Right renal pelvis (tissue), 4 donors: ENCODE measurements at places on chromosomes 3 and 15.

DNA sequence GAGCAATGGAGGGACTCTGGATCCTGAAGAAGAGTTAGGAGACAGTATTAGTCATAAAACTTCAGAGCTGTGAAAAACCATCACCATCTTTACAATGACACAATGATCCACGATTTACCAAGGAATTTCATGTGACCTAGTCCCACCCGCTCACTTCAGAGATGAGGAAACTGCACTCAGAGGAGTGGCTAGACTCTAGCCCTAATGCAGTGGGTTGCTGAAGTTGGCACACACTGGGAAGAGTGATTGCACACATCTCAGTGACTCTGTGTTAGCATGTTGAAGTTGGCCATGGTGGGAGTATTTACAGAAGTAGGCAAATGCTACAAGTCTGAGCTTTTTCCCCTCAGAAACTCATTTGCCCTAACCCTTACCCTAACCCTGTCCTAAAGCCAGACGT, 35.2 kb upstream of the SPATA12 start:
- no peak for DNase-seq

- DNase-seq: no peak
Measured at GRCh38 chr3:142890592-142890991, 1.7 kb upstream of the PCOLCE2 start.

DNA sequence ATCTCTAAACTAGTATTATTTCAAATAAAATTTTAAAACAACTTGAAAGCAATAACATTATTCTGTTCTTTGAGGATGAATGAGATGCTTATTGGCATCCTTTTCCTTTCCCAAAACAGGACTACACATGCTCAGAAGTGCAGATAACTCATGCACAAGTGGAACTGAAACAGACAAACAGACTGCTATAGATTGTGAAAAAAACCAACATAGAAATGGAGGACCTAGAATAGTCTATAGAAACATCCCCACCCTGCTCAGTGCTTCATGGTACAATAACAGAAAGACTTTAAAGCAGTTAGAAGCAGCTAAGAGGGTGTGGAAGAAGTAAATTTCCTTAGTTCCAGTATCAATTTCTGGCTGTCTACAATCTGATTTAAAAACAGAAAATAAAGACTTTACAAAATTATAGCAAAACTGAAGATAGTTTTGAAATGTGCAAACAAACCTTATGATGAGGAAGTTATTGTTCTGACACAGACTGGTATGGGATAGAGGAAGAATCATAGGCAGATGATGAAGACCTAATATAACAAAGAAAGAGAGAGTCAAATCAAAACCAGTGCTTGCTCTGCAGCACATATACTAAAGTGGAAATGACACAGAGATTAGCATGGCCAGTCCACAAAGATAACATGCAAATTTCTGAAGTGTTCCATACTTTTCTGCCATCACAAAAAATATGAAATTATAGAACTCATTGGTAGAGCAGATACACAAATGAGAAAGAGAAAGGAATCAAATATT, 1025.4 kb downstream of the SQOR start:
- DNase-seq: no peak

DNA sequence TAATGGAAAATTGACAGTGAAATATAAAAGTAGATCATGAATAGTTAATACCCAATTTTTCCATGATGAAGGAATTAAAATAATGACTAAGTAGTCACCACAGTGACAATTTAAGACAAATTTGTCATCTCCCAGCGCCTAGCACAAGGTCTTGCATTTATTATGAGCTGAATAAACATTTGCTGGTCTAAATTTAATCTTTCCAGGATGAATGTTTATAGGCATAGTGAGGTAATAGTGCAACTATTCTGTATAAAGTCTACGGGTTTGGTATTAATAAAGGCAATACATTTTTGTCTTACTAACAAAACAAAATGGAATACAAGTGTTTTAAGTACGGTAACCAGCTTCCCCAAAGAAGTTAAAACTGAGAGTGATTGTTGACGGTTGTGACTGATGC, 209.3 kb downstream of the CD47 start:
- no peak for DNase-seq

DNA sequence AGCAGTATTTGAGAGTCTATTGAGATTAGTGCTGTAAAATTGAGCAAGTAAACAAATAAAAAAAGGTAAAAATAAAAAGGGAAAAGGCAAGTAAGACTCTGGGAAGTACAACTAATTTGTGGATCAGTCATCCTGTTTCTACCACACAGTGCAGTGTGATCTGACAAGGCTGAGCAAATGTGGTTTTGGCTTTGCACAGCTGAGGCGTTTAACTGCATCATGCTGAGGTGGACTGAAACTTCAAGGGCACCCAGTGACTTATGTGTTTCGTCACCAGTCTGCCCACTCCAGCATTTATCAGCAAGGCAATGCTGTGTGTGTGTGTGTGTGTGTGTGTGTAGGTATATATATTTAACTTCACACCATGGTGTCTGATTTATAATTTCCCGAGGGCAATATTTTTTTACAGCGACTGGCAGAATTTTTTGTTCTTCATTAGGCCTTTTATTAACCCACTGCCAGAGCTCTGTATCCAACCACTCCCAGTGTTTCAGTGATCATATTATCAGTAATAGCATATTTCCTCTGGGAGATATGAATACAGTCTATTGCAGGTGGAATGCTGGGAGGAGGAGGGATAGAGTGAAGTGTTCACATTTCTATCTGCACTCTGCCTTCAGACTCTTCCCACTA, 131.5 kb upstream of the SATB1 start:
- DNase-seq: no peak

- DNase-seq: no peak
Measured at GRCh38 chr3:143875546-143875945, 27.3 kb upstream of the SLC9A9 start.

- no peak for DNase-seq
Measured at GRCh38 chr3:162770551-162770950, 1273.9 kb downstream of the OTOL1 start.

DNA sequence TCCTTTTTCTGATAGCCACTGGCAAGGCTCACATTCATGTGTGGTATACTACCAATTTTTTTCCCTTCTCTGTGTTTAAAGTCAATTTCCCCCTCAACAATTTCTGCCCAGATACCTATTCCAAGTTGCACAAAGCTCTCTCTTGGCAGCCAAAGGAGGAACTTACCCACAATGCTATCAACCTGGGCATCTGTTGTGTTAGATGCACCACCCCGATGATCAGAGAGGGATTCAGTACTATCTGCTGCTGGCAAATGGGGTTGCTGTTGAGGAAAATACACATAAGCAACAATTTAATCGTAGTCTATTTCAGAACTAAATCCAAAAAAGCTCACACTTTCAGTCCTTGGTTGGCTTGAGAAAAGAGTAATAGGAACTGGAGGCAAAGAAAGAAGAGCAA, 46.1 kb downstream of the AAGAB start:
- DNase-seq: no peak

GRCh38 chr3:119240101-119240590, 532 bp downstream of the B4GALT4 start:
- peak; percentile 45 for DNase-seq

- DNase-seq: peak; percentile 74
Measured at GRCh38 chr3:49132437-49133225, at the start of gene LAMB2. Gene LAMB2, minus strand, starts transcription at chr3:49133050. Its CDS starts 183 bp downstream, at chr3:49132867.

DNA sequence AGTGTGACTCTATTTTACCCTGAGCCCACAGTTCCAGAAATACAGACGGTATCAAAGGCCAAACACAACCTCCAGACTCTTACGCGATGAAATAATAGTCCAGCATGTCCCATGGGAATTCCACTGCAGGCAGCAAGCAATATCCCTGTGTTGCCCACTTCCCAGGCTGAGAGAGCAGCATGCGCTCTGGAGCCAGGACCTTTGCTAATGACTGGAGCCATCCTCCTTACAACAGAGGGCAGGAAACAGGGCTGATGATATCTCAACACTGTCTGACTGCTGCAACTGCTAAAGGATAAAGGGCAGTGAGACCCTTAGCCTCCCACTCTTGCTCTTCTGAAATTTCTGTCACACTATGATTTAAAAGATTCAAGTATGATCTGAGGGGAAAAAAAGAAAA, 34.8 kb downstream of the MCF2L2 start:
- no peak for DNase-seq

GRCh38 chr3:71759401-71759800, 5.7 kb downstream of the GPR27 start:
- DNase-seq: no peak

DNA sequence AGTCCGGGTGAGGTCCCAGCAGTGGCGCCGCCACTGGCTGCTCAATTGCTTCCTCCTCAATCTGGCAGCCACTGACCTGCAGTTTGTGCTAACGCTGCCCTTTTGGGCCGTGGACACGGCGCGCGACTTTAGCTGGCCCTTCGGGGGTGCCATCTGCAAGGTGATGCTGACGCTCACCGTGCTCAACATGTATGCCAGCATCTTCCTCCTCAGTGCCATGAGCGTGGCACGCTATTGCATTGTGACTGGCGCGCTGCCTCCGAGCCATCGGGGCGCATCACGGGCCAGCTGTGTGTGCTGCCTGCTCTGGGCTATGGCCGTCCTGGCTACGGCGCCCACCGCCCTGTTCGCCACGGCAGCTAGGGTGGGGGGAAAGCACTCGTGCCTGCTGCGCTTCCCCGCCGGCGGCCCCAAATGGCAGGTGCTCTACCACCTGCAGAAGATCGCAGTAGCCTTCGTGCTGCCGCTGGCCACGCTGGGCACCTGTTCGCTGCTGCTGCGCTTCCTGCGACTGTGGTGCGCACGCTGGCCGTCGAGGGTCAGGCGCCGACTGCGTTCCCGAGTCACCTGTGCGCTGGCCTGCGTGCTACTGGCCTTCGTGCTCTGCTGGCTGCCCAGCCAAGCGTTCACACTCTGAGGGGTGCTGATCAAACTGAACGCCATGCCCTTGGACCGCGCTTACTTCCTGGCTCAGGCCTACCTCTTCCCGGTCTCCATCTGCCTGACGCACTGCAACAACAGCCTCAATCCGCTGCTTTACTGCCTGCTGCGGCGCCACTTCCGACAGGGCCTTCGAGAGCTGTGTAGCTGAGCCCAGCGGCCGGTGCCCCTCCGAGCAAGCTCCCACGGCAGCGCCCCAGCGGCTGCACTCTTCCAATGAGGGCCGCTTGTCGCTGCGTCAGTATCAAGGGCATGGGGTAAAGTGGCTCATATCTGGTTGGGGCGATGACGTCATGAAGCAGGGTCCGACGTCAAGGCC, 20.3 kb upstream of the ADAMTS7 start:
- DNase-seq: no peak

DNA sequence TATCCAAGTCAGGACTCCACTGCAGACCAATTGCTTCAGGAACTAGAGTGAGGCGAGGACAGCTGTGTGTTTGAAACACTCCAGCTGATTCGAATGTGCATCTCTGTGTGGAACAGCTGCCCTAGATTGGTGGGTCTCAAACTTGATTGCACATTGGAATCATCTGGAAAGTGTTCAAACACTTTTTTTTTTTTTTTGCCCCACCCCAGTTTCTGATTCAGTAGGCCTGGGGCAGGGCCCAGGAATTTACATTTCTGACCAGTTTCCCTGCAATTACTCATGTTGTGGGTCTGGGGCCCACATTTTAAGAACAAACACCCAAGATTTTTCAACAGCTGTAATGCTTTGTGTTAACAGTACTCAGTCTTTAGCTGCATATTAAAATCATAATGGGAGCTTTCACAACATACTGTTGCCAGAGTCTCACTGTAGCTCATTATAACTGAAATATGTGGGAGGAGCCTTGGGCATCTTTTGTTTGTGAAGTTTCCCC, 156.6 kb downstream of the NR1D2 start:
- DNase-seq: no peak

- no peak for DNase-seq
Measured at GRCh38 chr3:148882288-148882687, 17.2 kb downstream of the CPA3 start.

DNA sequence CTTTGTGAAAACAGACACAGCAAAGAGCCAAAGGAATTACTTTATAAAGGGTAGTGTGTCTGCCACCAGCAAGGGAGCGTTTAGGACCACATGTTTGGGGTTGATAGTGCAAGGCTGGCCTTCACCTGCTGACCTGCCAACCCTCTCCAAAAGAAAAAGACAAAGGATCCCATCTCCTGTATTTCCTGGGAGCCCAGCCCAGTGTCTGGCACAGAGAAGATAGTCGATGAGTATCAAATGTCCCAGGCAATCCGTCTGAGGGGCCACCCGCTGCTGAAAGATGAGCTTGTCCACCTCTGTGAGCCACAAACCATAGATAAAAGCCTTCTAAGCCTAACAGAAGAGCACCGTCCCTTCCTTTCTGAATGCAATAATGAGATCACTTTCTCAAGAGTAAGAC, 154.8 kb upstream of the CTNNB1 start:
- no peak for DNase-seq

DNA sequence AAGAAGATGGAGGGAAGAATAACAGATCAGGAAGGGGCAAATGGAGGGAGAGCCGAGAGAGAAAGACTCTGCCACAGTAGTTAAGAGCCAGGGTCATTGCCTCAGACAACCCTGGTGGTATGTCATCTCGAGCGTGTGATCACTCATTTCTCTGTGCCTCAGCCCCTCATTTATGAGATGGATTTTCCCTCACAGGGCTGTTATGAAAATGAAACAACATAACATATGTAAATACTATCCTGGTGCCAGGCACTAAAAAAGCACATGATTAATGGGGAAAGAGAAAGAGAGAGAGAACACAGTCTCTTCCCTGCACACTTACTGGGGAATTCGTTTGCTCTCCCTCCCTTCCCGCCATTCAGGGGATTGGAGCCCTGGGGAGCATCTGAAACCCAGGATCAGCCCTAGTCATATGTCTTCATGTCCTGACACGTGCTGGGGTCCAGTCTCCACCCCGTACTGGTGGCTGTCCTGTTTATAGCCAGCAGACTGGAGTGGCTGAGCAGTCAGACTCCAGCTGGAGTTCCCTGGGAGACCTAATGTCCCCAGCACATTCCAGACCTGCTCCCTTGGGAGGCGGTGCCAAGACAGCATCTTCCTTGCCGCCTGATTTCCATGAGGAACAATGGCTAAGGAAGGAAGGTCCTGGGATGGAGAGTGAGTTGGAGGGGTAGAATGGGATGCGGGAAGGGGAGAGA, 14.7 kb upstream of the AMOTL2 start:
- DNase-seq: no peak

- no peak for DNase-seq
Measured at GRCh38 chr3:43953814-43954692, 263.3 kb downstream of the ABHD5 start.

DNA sequence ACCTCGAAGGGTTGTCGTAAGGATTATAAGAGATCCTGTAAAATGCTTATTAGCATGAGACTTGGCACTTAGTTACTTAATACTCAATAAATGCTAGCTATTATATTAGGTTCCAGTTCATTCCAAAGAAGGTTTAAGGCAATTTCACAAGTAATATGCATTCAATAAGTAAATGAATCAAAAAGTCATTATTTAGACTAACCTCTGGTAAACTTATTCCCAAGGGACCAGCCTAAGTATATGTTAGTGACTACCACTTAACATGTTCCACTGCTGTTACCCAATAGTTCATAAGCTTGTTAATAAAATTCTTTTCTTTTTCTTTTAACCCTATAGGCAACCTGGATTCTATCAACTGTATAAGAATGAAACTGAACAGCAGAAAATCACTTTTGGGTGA, 5.1 kb downstream of the PDCD10 start:
- no peak for DNase-seq
